Stimulated activated CD4-positive, alpha-beta T cell treated with anti-CD3 and anti-CD28 coated beads, Interleukin-15, amount 100 ng/mL, for 1 hour (primary cell): ENCODE measurements at places on chromosomes 3 and 15.

GRCh38 chr3:15787941-15788340 lies 9.8 kb downstream of the ANKRD28 start:
- DNase-seq = no peak

DNA sequence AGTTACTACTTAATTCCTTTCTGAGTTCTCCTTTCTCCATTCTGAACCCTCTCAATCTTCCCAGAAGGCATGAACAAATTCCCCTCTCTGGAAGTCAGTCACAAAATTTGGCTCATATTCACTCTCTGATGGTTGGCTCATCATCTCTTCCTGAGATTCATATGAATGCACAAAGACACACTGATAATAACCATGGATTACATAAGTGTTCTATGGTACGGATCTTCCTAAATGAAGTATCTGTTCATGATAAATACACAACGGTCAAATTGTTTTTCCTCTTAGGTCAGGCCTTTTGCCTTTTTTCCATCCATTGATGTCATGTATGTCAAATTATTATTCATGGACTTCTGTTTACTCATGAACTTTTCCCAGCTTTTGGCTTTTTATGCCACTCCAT lies 162.6 kb downstream of the P2RY1 start:
- no peak for DNase-seq

DNA sequence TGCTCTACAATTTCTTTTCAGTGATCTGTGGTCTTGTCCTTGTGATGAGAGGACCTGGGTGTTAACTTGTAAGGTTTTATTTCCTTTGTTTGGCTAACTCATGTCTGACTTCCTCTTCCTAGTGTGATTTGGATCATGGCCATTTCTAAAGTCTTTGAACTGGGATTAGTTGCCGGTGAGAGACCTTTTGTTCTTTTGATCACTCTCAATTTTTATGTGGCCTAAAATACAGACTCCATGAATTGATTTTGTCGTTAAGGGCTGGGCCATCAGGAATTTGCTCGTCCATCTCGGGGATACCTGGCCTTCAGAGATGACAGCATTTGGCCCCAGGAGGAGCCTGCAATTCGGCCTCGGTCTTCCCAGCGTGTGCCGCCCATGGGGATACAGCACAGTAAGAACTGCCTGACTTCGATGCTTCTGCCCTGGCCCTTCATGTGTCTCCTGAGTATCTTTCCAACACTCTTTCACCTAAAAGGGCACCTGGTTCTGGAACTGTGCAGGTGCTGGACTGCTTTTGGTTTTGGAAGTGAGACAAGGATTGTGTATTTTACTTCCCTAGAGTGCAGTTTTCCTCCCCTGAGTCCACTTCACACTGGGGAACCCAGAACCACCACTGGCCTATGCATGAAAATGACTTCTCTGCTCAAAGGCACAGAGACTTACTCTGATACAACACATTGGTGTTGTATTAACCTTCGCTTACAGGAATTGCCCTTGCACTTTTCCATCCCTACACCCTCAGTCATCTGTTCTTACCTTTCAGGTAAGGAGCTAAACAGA lies 13.1 kb upstream of the LRRC2 start:
- DNase-seq = no peak

GRCh38 chr15:51290720-51291119 lies 47.7 kb downstream of the CYP19A1 start:
- DNase-seq = no peak

GRCh38 chr3:308597-309321 lies 112.2 kb downstream of the CHL1 start:
- DNase-seq = no peak

GRCh38 chr3:171607452-171607851 lies 147.2 kb upstream of the TNIK start:
- no peak for DNase-seq

DNA sequence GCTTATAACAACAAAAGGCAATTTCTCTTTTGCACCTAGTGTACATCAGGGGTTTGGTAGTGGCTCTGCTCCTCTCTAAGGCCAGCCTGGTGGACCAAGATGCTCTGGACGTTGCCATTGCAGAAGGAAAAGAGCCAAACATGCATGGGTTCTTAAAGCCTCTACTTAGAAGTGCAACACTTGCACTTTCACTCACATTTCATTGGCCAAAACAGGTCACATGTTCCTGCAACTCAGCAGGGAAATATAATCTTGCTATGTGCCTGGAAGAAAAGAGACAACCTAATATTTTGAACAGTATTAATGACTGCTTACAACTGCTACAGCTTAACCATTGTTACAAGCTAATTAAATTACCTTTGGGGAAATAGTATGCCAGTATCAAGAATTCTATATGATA lies 182.9 kb downstream of the IL5RA start:
- no peak for DNase-seq

- no peak for DNase-seq
Observed at GRCh38 chr3:89685731-89686130, 578.3 kb downstream of the EPHA3 start.

- DNase-seq = no peak
Observed at GRCh38 chr3:79724206-79724605, 43.6 kb downstream of the ROBO1 start.

DNA sequence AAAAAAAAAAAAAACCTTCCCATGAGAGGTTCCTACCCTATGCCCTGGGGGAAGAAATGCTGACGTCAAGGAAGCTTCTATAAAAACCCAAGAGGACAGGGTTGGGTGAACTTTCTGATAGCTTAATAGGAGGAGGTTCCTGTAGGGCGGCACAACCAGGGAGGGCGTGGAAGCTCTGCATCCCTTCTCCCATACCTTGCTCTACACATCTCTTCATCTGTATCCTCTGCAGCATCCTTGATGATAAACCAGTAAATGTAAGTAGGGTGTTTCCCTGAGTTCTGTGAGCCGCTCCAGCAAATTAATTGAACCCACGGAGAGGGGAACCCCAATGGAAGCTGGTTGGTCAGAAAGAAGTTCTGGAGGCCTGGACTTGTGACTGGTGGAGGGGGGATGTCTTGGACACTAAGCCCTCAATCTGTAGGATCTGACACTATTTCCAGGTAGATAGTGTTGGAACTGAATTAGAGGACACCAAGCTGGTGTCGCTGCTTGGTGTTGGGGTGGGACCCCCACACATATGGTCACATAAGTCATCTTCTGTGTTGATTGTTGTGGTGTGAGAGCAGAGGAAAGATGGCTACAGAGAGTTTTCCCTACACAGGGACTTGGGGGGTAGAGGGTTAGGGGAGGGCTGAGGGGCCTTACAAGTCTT lies 91.5 kb downstream of the ST6GAL1 start:
- DNase-seq = no peak

DNA sequence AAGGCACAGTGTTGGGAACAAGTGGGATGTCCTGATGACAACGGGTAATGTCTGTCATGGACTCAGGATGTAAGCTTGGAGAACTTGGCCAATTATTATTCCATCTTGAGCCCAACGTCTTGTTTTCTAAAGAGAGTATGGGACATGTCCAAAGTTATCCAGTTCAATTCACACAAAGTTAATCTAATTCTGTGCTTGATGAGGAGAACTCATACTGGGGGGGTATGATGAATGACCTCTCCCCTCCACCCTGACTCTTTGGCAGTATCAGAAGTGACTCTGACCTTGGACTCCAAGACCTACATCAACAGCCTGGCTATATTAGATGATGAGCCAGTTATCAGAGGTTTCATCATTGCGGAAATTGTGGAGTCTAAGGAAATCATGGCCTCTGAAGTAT lies 36.3 kb downstream of the TGM4 start:
- DNase-seq = no peak

GRCh38 chr15:63238171-63238570 lies 39.2 kb upstream of the APH1B start:
- no peak for DNase-seq
